ENCODE measurements at places on chromosomes 7 and 10.

DNA sequence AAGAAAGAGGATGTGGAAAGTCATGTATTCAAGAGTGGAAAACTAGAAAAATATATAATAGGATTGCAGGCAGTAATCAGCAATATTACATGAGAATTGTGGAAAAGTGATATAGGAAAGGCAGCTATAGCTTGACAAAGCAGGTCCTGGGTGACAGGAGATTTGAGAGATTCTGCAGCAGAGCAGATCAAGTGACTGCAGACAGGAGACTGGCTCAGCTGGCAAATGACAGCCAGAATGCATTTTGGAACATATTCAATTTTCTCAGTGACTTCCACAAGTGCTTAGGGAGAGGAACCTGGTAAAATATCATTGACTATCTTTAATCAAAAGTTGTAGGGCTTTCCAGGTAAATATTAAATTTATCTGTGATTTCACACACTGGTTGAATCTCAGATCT, 260.5 kb upstream of the CACNA2D1 start:
- DNase-seq, result no peak

DNA sequence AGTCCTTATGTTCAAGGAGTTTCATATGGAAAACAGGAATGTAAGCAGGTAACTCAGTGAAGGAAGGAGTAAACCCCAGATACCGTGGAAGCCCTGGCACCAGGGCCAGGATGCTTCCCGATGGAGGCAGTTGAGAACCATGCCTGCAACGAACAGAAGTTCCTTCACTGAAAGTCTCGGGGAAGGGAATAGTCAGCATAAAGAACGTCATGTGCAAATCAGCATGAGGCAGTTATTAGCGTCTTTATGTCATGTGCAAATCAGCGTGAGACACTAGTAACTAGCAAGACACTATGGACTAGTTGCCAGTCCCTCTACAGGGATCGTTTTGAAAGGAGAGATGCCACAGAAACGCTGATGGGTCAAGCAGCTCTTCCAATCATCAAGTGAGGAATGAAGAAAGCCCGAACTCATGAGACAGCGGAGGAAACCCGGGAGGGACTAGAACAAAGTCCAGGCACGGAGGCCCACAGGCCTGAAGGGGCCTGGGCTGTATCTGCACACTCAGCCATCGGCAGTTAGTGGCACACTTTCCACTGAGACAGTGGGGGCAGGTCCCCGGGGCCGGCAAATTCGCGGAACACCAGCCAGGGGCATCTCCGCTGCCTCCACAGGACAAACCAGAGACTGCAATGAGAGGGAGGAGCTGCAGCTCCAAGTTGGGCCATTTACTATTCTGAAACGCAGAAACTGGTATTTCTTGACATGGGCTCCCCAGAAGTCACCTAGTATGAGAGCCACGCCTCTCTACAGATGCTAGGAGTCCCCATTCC, 109.6 kb downstream of the SFMBT2 start:
- no peak for DNase-seq

DNA sequence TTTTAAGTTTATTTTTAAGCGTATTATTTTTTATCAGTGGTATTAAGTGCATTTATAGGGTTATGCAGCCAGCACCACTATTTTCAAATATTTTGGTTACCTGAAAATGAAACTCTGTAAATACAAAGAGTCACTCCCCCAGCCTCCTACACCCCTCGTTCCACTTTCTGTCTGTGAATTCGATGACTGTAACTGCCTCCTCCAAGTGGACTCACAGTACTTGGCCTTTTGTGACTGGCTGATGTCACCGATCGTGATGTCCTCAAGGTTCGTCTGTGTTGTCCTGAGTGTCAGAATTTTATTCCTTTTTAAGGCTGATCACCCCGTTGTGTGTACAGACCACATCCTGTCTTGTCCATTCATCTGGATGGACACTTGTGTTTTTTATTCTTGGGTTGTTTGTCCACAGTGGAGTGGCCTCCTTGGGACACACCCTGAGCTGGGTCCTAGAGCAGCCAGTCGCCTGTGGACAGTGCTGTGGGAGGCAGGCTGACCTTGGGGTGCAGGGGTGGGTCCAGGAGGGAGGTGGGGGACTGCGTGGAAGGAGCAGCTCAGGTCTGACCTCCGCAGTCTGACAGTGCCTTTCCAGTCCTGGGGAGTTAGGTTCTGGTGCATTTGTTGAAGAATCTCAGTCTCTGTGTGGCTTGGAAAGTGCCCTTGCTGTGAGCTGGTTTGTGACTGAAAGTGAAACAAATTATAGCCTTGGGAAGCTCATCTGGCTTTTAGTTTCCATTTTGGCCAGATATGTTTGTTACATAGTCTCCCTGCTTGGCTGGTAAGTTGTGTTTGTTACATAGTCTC, 6.9 kb downstream of the MTG1 start:
- DNase-seq, result no peak

GRCh38 chr7:102811942-102812678, 63.3 kb downstream of the FAM185A start:
- no peak for DNase-seq

- DNase-seq, result no peak
Measured at GRCh38 chr7:136997735-136998134, 129.3 kb downstream of the CHRM2 start.

DNA sequence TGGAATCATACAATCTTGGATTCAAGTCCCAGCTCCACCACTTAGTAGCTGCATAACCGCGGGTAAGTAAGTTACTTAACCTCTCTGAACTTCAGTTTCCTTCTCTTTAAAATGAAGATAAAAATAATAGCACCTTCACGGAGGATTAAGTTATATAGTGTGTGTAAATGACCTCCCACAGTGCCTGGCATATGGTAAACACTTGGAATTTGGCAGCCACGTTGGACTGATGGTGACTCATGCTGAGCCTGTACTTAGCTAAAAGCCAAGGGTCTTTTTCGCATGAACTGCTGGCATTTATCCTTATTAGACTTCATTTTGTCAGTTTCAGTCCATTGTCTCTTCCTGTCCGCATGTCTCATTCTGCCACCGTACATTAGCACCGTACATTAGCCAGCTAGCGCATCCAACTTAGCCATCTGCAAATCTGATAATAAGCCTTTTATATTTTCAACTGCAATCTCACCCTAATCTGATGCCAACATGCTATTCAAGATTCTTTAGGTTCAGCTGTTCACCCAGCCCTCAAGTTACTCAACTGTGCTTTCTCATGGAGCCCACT, 11.2 kb downstream of the SLC13A4 start:
- DNase-seq, result no peak

- no peak for DNase-seq
Measured at GRCh38 chr7:50838675-50839377, 56.1 kb upstream of the GRB10 start.

DNA sequence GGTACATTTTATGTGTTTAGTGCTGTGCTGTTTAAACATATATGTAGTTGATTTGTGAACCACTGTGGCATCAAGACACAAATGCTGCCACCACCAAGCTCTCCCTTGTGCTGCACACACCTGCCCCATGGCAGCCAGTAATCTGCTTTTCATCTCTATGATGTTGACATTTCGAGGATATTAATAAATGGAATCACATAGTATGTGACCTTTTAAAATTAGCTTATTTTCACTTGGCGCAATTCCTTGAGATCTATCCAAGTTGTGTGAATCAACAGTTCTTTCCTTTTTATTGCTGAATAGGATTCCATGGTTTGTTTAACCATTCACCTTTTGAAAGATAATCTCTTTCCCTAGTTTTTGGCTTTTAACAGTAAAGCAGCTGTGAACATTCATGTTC, 73.1 kb downstream of the BMPR1A start:
- no peak for DNase-seq

DNA sequence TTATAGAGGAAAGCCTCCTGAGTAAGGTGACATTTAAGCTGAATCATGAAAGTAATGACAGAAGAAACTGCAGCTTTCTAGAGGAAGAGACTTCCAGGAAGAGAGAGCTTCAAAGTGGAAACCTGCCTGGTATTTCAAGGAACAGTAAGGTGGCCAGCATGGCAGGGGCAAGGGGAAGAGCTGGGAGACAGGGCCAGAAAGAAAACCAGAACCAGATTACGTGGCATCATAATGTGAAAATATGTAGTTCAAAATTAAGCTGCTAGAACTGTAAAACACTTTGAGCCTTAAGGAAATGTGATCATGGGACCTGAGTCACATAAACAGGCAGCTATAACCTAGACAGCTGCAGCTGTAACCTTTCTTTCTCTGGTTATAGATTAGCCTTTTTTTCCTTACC, 238.0 kb upstream of the FOXK1 start:
- no peak for DNase-seq

DNA sequence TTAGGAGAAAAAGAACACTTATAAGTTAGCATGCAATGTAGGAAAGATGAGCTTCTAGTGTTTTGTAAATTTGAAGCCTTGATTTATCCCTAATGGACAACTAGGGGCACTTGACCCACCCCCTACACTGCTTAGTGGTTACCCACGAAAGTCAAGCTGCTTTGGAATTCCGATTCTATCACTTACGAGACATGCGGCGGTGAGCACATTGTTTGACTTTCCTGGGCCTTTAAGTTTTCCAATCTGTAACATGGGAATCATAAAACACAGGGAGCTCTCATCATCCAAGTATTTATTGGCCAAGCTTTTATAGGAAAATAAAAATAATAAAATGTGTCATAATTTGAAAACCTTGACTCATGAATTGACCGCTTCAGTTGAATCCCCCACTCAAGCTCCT, 78.7 kb upstream of the PDK4 start:
- DNase-seq, result no peak

GRCh38 chr10:44982496-44982895, 3.9 kb upstream of the DEPP1 start:
- no peak for DNase-seq

- DNase-seq, result no peak
Measured at GRCh38 chr7:156460858-156461627, 179.5 kb upstream of the RNF32 start.

DNA sequence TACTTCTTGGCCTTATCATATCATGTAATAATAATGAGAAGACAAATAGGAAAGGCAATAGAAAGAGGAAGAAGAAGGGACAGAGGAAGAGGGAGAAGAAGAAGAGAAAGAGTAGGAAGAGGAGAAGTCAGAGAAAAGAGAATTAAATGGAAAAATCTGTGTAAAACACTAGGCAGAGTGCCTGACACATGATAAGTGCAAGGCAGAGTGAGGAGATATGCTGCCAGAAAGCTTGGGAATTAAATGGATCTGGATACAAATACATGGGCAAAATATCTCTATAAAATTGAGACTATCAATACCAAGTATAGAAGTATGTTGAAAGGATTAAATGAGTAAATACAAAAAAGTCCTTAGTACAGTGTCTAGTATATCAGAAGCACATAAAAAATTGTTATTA, 124.8 kb downstream of the CACNA2D1 start:
- no peak for DNase-seq

DNA sequence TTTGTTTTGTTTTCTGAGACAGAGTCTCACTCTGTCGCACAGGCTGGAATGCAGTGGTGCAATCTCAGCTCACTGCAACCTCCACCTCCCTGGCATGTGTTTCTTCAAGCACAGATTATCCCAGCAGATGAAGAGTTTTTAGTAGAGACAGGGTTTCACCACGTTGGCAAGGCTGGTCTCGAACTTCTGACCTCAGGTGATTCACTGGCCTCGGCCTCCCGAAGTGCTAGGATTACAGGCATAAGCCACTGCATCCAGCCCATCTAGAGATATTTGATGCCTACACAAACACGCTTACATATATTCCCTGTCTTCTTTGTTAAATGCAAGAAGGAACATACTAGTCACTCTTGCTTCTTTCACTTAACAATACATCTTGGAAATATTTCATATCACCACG, 5.9 kb upstream of the PTF1A start:
- no peak for DNase-seq

DNA sequence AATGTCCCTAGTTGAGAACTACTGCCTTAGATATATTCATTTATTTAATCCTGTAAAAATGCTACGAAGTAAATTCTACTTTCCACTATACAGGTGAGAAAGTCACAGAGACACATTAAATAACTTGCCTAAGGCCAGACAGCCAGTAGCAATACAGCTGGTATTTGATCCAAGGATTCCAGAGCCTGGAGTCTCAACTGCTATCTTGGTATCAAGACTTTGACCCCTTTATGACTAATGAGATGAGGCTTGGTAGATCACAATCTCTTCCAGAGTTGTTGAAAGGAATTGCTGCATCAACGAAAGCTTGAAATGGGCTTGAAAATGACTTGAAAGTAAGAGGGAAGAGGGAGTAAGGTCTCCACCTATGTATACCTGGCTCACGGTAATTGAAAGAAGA, 83.3 kb downstream of the ORC5 start:
- DNase-seq, result no peak

- DNase-seq, result no peak
Measured at GRCh38 chr7:50332241-50333165, 28.0 kb downstream of the IKZF1 start.

DNA sequence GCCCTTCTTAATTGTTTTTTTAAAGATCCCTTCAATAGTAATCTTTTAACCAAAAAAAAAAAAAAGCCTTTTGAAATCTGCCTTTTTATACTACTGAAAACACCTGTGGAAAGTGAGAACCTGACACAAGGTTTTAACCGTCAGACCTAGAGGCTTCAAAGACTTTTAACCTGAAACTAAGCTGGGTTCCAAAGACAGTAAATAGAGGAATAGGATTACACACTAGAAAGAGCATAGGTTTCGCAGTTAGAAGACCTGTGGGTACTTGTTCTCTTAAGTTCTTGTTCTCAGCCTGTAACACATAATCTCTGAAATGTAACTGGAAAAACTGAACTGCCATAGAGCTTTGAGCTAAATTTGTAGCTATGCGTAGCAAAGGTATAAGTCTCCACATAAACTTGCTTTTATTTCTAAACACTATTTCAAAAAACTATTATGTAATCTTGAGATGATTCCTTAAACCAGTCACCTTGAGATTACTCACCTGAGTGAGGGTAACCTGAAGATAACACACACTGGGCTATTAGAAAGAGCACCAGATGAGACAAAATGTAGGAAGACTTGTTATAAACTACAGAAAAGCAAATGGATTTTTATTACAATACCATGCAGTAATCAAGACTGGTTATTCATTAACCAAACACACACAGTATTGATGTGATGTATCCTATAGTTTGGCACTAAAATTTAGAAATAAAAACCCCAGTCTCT, 196.6 kb upstream of the FRMD4A start:
- DNase-seq, result no peak

DNA sequence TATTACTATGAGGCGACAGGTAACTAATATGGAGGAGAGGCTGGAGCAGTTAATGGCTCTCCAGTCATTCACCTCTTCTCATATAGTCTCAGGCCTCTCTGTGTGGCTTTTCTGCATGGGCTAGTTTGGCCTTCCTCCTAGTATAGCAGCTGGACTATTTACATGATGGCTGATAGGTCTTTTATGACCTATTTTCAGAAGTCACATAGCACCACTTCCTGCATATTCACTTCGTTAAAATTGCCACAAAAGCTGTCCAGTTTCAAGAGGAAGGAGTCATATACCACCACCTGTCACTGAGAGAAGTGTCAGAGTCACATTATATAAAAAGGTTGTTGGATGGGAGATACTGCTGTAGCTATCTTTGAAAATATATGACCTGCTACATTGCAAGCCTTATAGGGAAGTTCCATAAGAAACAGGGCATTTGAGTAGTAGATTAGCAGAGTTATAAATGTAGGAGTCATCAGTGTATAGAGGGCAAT, 8.0 kb upstream of the DMTF1 start:
- no peak for DNase-seq

- no peak for DNase-seq
Measured at GRCh38 chr7:82595176-82595575, 151.6 kb upstream of the CACNA2D1 start.

- no peak for DNase-seq
Measured at GRCh38 chr7:106273009-106273668, 11.6 kb downstream of the NAMPT start.

Measured in ureter (tissue), 1 donor.